ENCODE measurements at places on chromosomes 5 and 9.

GRCh38 chr5:134477462-134478245, 47.8 kb upstream of the JADE2 start:
- DNase-seq, result no peak

DNA sequence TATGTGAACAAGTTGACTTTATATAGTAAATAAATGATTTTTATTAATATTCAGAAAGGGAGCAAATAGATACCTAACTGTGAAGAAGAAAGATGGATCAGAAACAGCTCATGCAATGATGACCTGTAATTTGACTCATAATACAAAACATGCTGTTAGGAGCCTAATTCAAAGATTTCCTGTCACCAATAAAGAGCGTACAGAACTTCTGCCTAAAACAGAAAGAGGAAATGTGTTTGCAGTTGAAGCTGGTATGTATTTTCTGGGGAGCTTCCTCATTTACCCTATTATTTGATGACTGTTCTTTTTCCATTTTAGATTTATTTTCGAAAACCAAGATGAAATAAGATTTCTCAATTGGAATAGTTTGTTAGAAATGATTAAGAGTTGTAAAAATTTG, 11.4 kb downstream of the YTHDC2 start:
- DNase-seq, result no peak

DNA sequence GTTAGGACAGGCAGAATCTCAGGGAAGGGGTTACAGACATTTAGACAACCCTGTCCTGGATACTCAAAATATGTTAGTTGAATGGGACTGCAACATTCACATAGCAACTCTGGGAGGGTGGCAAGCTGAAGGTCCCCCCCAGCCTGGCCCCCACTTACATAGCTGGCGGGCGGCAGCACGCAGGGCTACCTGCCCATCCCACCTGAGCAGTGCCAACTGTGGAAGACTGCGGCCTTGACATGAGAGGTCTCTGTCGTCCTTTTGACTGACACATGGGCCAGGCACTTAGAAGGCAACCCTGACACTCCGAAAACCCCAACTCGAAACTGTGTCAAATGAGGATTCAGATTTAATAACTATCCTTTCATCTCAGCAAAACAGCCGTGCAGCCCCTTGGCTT, 16.5 kb downstream of the PAX5 start:
- DNase-seq, result no peak

GRCh38 chr5:96503501-96504236, 70.6 kb upstream of the PCSK1 start:
- peak; percentile 48 for DNase-seq

DNA sequence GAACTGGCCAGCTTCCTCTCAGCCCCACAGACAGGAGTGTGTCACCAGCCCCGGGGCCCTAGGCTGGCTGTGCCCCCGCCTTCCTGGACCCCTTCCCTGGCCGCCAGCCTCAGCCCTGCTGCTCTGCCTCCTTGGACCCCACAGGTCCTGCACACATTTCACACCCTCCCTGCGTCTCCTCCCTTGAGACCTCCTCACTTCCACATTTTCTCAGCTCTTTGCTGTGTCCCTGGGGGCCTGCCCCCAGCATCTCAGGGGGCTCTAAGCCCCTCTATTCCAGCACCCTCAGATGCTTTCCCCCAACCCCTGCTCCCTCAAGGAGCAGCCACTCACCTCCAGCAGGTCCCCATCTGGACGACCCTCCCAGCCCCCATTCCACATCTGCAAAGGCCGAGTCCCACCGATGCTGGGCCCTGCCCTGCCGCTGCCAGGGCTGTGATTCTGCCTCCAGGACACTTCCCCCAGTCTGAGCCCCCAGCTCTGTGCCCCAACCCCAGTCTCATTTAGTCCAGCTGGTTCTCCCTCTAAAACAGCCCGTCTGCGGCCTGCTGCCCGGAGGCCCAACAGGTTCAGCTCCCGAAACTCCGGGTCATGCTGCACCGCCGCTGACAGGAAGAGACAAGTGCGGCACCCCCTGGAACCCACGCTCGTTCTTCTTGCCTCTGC, 4.2 kb downstream of the SLC34A3 start:
- DNase-seq, result no peak

DNA sequence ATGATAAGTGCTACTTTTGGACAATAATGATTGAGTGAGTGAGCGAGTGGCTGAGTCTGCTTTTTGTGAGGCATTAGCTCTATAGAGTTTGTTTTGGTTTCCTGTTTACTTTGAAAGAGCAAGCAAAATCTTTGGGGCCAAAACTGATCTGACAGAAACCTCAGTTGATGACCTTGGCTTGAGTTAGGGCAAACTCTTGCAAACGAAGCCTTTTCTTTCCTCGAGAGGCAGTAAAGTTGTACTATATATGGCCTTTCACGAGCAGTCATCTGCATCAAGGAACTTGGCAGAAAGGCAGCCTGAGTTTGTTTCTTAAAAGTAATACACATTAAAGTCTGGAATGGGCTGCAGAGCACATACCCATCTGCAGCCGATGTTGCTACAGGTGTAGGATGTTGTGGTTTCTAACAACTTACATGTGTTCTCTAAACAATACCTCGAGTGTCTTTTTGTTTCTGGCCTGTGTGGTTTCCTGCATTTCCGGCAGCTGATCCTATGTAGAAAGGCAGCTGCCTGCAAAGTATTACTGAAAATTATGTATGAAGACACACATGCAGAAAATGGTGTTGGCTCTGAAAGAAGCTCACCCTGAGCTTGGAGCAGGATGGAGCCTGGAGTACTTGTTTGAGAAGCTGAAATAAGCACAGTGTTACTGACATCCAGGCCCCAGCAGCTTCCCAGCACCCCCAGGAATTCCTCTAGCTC, 60.8 kb downstream of the FOXD1 start:
- no peak for DNase-seq

DNA sequence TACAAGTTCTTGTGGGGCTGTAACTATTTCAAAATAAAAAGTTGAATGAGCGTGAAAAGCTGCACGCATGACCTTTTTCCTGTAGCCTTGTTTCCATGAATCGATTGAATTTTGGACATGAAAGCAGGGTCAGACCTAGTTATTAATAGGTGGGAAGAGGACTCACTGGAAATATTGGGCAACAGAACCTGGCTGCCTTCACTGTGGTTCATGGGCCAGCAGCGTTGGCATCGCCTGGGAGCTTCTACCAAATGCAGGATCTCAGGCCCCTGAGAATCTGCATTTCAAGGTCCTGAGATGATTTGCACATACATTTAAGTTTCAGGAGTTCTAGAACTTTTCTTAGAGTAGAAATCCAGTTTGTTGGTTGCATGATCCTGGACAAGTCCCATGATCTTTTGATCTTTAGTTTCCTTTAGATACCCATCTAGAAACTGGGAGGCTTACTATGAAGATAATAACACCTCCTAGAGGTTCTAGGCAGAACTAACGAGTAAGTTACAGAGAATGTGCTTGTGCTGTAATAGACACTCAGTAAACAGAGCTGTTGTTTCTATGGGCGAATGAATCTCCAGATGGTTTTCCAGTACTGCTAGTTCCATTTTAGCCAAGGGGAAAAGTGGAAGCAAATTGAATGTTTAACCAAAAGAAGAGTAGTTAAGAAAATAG, 12.4 kb downstream of the ANKRD33B start:
- DNase-seq, result no peak

DNA sequence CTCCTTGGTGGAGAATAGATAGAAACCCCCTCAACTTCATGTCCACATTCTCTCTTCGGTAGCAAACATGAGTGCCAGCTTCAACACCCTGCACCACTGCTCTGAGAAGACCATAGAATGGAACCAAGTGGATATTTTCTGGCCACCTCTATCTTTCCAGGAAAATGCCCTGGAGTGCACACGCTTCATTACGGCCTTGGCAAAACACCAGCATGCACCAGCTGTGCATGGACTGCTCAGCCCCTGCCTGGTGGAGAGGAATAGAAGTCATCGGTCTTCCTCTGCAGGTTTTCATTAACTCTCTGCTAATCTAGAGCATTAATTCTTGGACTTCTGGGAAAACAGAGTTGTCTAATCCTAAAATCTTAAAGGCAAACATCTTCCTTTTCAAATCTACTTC, 211.6 kb upstream of the TMEM161B start:
- DNase-seq, result peak; percentile 16

GRCh38 chr9:93010056-93010455, 48.4 kb upstream of the SUSD3 start:
- DNase-seq, result no peak

- no peak for DNase-seq
Observed at GRCh38 chr9:127919253-127919815, 2.5 kb upstream of the ST6GALNAC4 start.

DNA sequence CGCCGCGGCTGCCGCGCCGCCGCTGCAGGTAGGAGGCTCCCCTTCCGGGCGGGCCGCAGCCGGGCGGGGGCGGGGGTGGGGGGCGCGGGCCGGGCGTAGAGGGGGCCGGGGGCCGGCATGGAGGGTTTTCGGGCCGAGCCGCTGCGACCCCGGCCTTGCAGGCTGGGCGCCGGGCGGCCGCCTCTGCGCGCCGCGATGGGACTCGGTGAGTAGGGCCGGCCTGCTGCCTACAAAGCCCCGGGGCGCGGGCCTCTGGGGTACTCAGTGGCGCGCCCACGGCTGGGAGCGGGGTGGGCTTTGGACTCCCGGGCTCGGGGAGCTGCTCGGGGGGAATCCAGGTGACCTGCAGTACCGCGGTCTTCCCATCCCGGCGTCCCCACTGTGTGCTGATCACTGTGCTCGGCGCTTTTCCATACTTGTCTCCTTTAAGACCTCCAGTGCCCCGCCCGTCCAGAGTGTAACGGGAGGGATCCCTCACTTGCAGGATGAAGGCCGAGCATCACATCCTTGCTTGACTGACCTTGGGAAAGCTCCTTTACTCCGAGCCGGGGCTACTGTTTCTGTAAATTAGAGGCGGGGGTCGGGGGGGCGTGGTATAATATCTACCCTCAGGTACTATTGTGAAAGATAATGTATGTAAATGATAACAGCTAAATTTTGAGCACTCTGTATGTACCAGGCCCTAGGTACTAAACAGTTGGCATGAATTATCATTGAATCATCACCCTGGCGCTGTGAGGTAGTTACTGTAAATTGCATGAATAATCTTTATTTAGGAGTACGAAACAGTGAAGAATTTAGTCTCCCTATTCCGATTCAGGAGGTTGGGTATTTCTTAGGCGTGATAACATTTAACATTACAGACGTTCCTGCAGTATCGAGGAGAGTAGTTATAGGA, 672 bp downstream of the MSANTD3 start:
- DNase-seq, result peak; percentile 73

DNA sequence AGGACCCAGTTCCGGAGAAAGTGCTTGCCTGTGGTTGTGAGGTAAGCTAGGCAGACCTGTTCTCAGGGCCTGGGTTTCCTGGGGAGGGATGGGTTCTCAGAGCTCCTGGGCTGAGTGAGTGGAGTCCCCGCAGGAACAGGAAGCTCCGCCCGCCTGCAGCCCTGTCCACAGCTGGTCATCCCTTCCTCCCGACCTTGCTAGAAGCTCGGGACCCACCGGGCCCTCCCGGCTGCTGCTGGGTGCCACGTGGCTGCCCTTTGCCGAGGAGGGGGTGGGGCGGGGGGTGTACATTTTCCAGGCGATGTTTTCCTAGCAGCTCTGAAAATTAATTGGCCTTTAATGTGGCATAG, 198.1 kb downstream of the C9orf50 start:
- no peak for DNase-seq

GRCh38 chr5:120306303-120306702, 157.8 kb upstream of the PRR16 start:
- no peak for DNase-seq

DNA sequence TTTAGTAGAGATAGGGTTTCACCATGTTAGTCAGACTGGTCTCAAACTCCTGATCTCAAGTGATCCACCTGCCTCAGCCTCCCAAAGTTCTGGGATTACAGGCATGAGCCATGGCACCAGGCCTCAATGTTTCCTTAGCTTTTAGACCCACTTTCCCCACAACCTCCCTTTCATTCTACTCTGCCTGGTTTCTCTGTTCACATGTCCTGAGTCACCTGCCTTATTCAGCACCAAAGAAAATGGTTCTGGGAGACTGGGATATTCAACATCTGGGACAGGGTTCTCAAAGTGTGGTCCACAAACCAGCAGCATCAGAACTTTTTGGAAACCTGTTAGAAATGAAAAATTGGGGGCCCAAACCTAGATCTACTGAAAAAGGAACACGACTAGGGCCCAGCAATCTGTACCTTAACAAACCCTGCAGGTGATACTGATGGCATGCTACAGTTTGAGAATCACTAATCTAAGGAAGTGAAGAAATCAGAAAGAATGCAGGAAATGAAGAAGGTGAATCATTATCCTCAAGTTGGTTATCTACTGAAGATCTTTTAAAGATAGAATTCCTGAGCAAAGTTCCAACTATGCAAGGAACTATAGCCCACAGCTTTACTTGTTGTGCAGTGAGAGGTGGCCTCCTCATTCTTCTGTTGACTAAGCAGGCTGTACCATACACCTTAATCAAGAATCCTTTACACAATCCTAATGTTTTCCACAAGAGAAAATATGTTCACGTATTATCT, 51.8 kb upstream of the CTNNAL1 start:
- DNase-seq, result no peak

- no peak for DNase-seq
Observed at GRCh38 chr5:112885001-112885400, 23.9 kb downstream of the SRP19 start.

DNA sequence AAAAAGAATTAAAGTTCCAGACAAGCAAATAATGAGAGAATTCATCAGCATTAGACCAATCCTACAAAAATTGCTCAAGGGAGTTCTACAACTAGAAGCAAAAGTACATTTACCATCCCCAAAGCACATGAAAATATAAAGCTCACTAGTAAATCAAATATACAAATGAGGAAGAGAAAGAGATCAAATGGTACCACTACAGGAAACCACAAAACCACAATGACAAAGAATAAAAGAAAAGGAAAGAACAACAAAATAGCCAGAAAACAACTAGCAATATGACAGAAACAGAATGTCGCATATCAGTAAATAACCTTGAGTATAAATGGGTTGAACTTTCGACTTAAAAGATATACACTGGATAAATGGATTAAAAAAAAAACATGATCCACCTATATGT, 739.0 kb downstream of the DTWD2 start:
- no peak for DNase-seq

- no peak for DNase-seq
Observed at GRCh38 chr5:160460377-160461049, 38.9 kb downstream of the PTTG1 start.

GRCh38 chr9:3980771-3981170, 319.1 kb downstream of the GLIS3 start:
- peak; percentile 30 for DNase-seq

- peak; percentile 37 for DNase-seq
Observed at GRCh38 chr5:21452449-21452848, 1400.7 kb downstream of the CDH12 start.

DNA sequence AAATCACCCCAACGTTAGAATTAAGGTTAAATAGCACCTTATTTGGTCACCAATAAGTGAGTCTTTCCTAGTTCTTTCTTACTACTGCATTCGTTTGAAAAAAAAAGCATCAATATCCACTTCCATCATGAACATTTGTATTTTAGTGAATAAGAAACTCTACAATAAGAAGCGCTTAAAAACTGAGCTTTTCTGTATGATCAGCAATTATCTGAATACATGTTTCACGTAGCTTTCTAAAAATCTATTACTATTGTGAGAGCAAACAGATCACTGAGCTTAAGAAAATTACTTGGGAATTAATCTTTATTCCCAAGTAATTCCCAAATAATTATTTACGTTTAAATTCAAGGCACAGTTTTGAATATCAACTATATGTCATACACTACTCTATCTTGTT, 32.5 kb downstream of the ZDHHC21 start:
- no peak for DNase-seq
